ENCODE measurements at places on chromosomes 3 and 15.
A peak's percentile ranks its signal among the peaks of the same experiment; 100 is the strongest.

DNA sequence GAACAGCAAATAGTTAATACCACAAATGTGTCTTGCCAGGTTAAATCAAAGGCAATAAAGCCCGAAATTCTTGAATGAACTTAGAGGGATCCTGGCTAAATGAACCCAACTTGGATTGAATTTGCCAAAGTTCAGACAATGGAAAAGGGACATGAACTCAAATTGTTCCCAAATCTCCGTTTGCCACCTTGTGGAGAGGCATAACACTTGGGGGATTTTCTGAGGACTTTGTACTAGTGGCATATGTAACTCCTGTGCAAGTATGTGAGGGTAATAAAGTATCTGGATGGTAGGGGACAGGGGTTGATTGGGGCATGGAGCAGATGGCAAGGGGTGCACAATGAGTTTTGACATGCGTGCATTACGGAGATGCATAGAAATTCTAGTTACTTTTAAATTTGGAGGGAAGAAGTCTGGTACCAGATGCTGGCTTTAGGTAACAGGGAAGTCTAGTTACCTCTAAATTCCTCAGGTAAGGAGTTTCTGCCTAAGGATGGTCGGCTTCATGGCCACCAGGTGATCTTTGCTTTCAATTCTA, 1.2 kb upstream of the TCAIM start:
- DNase-seq: peak; percentile 3

- no peak for DNase-seq
Measured at GRCh38 chr3:160157321-160157720, 67.9 kb upstream of the C3orf80 start.

DNA sequence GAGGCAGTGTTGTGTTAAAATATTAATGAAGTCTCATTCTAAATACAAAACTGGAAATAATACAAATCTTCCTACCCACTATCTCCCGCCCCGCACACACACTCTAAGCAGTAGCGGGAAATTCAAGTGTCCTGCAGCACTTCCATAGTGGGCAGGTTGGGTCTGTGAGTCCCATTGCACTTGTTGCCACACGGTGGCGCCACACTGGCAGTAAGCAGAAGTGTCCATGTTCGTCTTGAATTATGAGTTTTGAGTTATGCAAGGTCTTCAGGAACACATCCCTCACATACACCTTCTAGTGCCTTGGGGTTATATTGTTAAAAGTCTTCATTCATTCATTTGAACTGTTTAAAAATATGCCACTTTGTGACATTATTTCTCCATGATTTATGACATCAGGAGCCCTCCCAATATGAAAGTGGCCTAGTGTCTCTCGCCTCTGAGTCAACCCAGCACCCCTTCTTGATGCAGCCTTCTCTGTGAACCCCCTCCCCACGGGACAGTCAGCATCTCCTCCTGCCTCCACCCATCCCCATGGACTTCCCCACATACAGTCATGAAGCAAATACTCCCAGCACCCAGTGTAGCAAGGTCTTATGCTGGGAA, 17.6 kb upstream of the CCDC174 start:
- DNase-seq: peak; percentile 34

DNA sequence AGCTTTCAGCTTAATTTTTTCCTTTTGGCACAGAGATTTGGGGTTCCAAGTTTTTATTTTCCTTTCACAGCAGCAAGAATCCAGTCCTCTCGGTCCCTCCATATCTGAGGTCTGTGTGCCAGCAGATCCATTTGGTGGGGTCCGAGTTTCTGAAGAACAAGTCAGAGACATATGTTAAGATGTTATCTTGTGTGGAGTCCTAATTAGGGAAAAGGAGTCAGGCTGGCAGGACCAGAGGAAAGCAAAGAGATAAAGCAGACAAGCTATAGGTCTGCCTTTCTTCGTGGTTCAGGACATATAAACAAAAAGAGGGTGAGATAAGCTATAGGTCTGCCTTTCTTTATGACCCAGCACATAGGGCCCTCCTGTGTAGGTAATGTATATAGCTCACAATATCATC, 54.9 kb downstream of the TMED3 start:
- no peak for DNase-seq

DNA sequence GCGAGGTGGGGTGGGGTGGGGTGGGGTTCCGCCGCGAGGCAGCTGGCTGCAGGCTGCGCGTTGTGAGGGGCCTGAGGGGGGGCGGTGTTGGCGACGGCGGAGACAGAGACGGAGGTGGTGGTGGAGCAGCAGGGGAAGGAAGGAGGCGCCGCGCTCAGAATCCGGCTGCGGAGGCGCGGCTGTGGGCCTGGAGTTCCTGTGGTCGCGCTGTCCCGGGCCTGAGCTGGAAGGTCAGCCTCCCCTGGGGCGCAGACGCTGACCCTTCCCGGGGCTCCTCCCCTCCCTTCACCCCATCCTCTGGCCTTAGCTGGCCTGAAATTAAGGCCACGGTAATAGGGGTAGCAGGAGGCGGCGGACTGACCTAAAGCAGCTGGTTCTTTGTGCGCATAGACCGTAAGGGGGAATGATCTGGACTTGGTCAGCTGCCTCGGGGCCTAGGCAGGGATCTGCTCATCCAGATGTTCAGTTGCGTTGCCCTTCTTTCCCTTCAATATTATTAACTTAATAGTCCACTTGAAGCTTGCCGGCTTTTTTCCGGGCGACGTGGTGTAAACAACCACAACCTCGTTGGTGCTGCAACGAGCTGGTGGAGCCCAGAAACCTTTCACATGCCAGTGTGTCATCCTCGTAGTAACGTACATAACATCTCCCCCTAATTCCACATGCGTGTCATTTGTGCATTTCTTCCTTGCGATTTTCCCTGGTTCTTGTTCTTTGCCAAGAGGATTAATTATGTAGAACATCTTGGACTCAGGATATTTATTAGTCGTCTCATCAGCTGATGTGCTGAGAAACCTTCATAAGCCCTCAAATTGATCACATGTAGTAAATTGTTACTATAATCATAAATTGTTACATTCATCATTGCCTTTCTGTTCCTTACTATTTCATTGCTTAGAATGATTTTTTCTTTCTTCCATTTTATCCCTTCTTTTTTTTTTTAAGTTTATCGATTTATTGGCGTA, 626 bp downstream of the SEC62 start:
- DNase-seq: peak; percentile 56

DNA sequence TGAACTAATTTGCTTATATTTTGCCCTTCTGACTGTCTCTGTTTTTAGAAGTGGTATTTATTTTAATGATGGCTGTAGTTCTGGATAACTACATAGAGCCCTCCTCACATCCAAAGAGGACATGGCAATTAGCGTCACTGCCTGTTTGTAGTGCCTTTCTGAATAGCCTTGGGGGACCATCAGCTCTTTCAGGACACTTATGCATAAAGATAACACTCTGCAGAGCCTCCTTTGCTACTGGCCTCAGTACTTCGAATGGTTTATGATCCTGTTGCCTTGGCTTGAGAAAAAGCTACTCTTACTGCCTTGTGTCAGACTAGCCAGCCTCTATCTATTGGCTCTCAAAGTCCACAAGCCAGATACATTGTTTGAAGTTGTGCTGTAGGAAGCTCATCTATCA, 105.4 kb upstream of the SPRED1 start:
- no peak for DNase-seq

DNA sequence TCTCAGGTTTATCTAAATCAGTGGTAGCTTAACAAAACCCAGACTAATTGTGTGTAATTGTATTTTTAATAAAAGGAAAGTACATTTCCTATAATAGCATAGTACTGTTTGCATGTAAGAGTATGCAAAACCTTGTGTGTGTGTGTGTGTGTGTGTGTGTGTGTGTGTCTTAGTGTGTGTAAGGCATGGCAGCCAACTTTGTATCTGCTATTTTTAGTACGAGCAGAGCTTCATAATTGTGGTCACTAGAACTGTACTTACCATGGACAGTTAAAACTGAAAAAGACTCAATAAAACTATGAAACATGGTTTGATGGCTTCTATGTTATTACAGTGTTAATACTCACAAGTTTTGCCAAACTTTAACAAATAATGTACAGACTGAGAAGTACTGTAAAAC, 6.2 kb downstream of the P2RY1 start:
- no peak for DNase-seq

DNA sequence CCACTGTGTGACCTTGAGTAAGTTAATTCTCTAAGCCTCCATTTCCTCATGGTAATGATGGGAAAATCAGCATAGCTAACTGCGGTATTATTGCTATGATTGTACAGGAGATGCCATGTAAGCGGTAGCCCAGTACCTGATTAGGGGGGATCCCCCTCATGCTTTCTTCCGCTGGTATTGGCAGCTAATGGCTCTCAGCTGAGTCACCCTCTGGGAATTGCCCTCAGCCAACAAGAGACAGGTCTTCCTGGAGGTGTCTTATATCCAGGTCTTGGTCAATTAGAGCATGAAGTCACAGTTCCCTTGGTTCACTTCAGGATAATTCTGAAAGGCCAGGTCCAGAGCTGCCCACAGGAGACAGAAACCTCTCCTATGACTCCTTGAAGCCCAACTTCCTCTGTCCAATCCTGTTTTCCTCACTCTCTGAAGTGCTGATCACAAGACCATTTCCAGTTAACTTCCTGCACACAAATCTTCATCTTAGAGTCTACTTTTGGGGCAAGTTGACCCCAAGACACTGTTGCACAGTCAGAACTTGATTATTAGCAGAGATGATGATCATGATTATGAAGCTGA, 724.7 kb upstream of the ZNF385D start:
- DNase-seq: no peak

GRCh38 chr15:52797625-52798501, 7.7 kb upstream of the ONECUT1 start:
- DNase-seq: no peak

DNA sequence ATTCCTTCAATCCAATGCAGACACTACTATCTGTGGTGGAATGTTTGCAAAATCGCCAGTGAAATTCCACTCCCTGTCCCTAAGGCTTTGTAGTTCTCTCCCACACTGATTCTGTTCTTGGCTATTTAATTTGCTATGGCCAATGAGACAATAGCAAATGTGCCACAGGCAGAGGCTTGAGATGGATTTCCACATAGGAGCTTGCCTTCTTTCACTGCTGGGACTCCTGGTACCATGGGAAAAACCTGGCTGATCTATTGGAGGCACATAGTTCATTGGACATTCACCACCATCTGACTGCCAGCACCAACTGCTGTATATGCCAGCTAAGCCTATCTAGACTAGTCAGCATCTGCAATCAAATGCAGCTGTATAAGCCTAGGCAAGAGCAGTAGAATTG, 103.8 kb downstream of the NR1D2 start:
- DNase-seq: no peak

DNA sequence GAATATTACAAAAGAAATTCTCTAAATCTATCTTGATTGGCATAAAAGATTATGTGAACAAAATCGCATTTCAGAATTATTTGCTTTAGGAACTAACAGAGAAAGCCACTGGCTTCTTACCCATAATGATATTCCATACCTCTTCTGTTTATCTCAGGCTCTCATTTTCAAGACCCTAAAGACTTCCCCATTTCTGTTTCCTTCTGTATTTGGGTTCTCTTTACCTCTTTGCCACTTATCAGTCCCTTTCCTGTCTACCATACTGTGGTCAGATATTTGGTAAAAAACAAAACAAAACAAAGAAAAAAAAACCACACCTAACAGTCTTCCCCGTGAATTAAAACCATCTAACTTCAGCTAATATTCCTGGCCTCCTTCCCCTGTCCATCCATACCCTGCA, 108.5 kb downstream of the LRRC28 start:
- no peak for DNase-seq

All from CD8-positive, alpha-beta T cell (primary cell).